GM23248 (cell line): ENCODE measurements at places on chromosomes 3 and 15. TPM values are rescaled to one million over a fixed set of nuclear protein-coding genes. Genes with fewer than 3 reads are reported as not detected.

GRCh38 chr3:69009559-69010410 is 3.7 kb downstream of the EOGT start:
- DNase-seq, result peak; percentile 98

DNA sequence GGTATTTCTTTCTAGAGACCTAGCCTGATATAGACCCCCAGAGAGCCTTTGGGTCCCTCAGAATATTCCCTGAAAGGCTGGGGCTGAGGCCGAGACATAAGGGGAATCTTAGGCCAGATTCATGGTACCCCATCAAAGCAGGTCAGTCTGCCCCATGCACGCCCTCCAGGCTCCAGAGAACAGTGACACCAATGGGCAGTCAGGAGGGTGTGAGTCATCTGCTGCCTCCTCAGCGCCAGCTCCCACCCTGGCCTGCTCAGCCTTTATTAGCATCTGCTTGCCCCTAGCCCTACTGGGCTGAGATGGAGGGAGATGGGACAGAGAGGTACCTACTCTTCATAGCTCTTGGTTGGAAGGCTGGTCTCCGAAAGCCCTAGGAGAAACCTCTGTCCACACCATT is 14.3 kb upstream of the CAMKV start:
- DNase-seq, result peak; percentile 38

- DNase-seq, result no peak
These were observed 18.5 kb downstream of the RPL32 start for GRCh38 chr3:12822725-12823373.

SPTSSB gene
- total RNA-seq, result not detected in 2 replicates

SEMA6D gene
- total RNA-seq, result 1.4 TPM in 2 replicates

RPL35A gene
- 405 and 468 TPM in 2 replicates for total RNA-seq

SERINC4 gene
- not detected in 2 replicates for total RNA-seq
